NCI-H1105 (cell line): ENCODE measurements at places on chromosomes 2 and 18.

- DNase-seq, result no peak
Observed at GRCh38 chr18:55838319-55838718, 250.3 kb upstream of the TCF4 start.

DNA sequence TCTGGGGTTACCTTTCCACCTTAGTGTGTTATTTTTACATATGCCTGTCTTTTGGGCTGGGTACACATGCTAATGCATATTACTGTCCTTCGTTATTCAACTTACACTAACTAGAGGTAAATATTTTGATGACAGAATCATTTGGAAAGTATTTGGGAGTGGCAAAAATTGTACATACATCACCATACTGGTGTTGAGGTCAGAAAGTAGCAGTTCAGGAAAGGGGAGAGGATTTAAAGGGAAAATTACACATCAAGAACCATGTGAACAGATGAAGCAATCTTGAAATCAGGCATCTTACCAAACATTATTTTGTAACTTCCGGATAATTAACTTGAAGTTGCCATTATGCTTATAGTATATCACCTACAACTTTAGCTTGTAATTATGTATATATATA lies 379.7 kb downstream of the RND3 start:
- no peak for DNase-seq

DNA sequence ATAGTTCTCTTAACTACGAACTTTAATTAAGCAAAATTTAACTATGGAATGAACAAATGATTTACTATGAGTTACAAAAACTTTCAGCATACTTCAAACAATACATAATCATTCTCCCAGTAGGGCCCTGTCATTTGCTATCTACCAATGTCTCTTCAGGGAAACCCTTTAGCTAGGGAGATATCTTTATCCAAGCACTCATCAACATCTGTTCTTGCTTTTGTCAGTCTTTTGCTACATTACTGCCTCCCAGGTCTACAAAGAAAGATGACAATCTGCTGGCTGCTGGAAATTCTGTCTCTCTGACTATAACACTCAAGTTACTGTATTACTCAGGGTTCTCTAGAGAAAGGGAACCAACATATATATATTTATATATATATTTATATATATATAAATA lies 1626.3 kb upstream of the CELF4 start:
- DNase-seq, result no peak

DNA sequence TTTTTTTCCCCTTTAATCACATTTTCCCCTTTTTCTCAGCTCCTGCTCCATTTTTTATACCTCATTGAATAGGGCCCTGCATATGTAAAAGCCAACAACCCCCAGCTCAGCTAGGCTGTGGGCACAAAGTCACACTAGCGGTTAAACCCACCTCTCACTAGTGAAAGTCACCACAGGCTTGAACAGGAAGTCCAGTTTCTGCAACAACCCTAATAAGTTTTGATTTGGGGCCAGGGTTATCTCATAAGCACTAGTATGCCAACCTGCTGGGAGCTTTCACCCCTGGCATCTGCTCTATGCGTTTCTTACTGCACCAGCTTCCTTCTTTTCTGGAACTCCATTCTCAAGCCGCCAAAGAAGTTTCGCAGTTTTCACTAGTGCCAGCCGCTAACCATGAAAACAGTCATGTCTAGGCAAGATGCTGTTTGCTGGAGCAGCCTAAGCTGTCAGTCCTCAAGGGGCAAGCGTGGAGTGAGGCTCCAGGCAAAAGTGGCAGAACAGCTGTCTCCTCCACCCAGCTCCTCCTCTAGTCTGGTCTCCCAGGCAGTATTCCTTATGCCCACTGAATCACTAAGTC lies 197.0 kb upstream of the MEIS1 start:
- DNase-seq, result no peak

GRCh38 chr18:59067873-59068272 lies 71.8 kb upstream of the SEC11C start:
- peak; percentile 39 for DNase-seq

DNA sequence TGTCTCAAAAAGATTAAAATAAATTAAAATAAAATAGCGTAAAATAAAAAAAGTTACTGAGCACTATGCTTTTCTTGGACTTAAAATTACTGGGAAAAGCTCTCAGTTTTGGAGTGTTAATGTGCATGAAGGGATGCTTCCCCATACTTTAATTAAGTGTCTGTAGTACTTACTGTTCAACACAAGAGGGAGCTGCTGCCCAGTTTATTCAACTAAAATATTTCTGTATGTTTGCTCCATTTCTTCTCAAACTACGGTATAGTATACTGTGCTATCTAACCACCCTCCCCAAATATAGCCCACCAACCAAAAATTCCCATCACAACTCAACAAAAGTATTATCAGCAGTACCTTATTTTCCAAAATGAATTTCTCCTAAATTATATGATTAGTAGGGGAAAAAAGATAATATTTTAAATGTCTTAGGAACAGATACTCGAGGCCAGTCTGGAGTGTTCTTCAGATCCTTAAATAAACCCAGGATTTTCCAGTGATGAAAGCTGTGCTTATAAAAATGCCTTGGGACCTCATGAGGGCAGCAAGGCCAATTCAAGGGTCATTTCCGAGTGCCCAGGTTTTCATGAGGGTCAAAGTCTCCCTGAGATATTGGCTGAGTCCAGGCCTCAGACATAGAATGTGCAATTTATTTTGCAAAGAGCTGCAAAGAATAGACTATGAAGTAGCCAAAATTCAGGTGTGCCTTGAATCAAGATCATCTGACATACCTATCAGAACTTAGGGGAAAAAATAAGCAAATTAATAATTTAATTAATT lies 64.1 kb downstream of the CHRNA1 start:
- no peak for DNase-seq

- DNase-seq, result no peak
Observed at GRCh38 chr2:216279031-216279430, 93.3 kb downstream of the MARCHF4 start.

DNA sequence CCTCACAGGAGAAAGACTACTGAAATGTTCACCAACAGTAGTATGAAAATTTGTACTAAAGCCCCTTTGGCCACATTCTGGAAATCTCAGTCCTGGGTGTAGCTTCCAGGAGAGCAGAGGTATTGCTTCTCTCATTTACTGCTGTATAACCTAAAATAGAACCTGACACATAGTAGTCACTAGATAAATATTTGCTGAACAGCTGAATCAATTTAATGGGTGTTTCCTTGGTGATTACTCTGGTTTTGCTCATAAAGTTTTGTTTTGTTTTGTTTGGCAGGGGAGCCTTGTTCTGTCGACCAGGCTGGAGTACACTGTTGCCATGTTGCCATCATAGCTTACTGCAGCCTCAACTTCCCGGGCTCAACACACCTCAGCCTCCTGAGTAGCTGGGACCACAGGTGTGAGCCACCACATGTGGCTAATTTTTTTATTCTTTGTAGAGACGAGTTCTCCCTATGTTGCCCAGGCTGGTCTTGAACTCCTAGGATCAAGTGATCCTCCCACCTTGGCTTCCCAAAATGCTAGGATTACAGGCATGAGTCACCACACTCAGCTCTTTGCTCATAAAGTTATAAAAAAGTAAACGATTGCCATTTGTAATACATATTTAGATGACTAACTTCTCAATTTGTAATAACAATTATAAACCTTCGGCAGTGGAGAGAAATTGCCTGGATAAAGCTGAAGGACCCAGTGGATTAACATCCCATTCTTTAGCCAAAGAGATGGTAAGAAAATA lies 11.5 kb upstream of the PARD3B start:
- DNase-seq, result no peak

GRCh38 chr2:98477036-98477435 lies 32.4 kb downstream of the INPP4A start:
- no peak for DNase-seq
